ENCODE measurements at places on chromosomes 11 and 22.

DNA sequence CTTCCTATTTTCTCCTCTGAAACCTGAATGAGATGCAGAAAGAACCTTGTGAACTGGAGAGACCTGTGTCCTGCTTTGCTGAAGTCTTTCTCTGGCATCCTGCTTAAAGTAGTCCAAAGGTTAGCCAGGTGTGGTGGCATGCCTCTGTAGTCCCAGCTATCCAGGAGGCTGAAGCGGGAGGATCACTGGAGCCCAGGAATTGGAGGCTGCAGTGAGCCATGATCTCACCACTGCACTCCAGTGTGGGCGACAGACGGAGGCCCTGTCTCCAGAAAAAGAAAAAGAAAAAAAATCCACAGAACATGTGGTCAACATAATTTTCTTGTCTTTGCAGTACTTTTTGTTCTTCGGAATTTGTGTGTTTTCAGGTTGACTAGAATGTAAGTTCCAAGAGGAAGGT lies 2.3 kb upstream of the KREMEN1 start:
- DNase-seq: no peak

DNA sequence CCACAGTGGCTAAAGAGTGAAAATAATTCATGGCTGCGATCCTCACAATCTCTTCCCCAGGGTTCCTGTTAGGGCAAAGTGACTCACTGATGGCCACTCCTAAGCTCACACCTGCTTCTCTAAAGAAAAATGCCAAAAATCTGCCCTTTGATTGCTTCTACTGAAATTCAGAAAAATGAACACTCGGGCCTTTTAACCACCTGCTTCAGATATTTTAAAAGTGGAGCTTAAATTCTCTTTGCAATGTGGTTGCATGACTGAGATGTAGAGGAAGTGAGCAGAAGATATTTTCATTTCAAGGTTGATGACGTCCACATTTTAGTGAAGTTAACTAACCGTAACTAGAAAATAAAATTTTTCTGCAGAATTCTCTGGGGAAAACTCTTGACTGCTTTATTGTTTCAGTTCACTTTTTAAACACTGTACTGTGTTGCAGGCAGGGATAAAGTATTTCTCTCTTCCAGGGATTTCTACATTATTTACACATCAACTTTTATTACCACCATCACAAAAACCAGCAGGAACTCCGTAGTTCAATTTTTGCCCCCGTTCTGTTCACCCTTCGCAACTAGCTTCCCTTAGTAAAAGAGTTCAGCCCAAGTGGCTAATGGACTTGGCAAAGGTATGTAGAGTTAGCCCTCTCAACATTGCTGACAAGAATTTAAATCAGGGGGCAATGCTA lies 8.5 kb downstream of the RAB30 start:
- DNase-seq: no peak

DNA sequence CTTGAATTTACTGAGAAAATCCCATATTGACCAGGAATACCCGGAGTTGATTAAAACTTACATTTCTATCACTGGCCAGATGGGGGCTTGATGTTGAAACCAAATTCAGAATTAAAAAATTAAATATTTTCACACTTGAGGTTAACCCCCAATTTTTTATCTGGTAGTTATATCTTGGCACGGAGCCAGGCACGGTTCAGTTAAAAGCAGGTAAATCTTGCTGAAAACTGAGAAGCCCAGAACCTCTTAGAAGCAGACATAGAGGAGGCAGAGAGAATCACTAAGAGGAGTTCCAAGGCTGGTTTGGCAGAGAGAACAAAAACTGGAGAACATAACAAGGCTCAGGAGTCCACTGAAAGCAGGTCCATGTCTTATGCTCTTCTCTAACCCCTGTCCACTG lies 77.7 kb downstream of the USP35 start:
- no peak for DNase-seq

- DNase-seq: no peak
These were observed 79.1 kb downstream of the RDX start for GRCh38 chr11:110217223-110217877.

- DNase-seq: no peak
These were observed 1.1 kb downstream of the MOB2 start for GRCh38 chr11:1485504-1485885.

- no peak for DNase-seq
These were observed 136.4 kb downstream of the CCDC81 start for GRCh38 chr11:86511086-86511551.

DNA sequence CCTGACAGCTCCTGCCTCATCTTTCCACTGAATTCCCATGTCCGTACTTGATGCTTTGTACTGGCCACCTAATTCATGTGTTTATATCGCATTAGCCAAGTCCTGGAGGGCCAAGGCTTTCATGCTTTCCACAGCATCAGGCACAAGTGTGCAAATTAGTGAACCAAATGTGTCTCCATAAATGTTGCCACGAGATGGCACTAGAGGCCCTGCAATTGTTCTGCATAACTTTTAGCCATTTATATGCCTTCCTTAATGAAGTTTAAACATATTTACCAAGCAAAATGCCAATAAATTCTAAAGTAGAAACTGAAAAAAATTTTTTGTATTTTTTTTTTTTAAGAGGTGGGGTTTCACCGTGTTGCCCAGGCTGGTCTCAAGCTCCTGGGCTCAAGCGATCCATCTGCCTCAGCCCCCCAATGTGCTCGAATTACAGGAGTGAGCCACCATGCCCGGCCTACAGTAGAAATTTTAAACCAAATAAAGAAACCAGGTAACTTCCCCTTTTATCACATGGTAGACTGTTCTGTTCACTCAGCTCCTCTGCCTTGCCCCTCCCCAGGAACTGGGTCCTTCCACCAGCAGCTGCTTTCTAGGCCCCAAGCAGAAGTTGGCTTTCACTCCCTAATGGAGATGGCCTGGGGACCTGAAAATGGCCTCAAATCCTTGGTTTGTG lies 20.8 kb upstream of the IL18BP start:
- DNase-seq: no peak

DNA sequence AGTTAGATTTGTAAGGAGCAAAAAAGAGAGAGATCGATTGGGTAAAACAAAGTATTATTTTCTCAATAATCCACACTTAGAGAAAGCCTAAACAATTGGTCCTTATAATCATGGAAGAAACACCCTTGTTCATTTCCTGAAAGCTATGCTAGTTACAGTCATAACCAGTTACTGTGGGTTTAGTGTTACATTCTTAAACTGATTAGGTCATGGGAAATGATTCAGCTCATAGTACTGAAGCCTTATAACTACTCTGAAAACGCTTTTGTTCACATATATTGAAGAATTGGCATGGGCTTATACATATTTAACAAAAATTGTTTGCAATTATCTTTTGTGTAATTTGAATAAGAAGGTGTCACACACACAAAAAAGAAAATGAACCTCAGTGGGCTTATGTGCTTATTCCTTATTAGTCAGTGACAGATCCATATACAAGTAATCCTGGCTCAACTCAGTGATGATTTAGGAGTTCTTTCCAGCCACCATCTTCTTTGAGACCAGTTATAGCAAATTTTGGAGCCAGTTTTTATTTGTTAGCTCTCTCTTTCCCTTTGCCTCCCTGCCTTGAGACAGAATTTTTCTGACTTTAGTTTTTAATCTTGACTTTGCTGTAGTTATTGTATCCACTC lies 198.5 kb upstream of the CTSC start:
- DNase-seq: no peak

GRCh38 chr11:117456027-117456720 lies 128.5 kb downstream of the CEP164 start:
- no peak for DNase-seq

DNA sequence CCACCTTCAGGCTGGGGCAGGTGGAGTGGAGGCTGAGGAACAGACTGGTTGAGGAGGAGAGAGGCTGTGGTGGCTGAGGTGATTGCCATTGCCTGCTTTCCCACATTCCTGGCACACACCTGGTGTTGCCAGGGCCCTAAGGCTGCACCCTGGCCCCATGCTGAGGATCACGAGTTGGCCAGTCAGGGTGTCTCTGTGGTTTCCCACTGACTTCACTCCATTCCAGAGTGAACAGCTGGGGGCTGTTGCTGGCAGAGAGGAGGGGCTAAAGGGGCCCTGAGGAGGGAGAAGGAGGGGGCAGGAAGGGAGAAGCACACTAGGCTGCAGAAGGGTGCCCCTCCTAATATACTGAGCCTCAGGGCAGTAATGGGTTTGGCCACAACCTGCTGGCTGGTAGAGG lies 1.8 kb downstream of the TMEM86A start:
- DNase-seq: no peak

- DNase-seq: no peak
These were observed 11.2 kb upstream of the PPP2R1B start for GRCh38 chr11:111777094-111778046.

GRCh38 chr11:9250139-9250582 lies 15.0 kb downstream of the DENND5A start:
- DNase-seq: no peak

DNA sequence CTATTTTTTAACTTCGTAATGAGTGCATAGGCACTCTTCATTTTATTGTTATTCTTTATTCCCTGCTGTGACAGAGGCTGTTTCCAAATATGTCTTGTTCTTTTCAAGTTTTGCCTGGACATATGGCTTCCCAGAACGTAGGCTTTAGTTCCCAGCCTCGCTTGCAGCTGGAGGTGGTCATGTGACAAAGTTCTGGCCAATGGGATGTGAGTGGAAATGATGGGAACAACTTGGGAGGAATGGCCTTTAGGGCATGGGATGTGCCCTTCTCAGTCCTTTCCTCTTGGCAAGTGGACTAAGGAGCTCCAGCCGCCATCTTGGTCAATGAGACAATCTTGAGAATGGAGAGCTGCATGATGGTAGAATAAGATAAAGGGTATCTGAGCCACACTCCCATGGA lies 70.8 kb upstream of the EIF3D start:
- DNase-seq: no peak

DNA sequence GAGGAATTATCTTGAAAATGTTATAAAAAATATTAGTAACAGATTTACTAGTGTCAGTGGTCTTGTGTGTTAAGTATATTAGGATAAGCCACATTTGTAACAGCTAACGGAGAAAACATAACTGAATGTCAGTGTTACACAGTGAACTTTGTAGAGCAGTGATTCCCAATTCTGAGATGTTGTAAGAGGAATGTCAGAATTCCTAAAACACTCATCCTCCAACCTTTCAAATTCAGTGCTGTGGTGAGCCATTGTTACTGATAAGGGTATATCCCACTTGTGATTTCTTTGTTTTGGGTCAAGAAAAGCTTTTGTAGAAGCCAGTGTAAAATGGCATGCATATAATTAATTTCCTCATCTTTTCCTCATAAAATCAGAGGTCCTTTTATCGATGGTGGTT lies 61.9 kb downstream of the ARHGEF12 start:
- DNase-seq: no peak

- DNase-seq: no peak
These were observed 4.6 kb downstream of the TMEM9B start for GRCh38 chr11:8959546-8960166.

GRCh38 chr11:67420147-67420645 lies 4.7 kb downstream of the CARNS1 start:
- DNase-seq: no peak

DNA sequence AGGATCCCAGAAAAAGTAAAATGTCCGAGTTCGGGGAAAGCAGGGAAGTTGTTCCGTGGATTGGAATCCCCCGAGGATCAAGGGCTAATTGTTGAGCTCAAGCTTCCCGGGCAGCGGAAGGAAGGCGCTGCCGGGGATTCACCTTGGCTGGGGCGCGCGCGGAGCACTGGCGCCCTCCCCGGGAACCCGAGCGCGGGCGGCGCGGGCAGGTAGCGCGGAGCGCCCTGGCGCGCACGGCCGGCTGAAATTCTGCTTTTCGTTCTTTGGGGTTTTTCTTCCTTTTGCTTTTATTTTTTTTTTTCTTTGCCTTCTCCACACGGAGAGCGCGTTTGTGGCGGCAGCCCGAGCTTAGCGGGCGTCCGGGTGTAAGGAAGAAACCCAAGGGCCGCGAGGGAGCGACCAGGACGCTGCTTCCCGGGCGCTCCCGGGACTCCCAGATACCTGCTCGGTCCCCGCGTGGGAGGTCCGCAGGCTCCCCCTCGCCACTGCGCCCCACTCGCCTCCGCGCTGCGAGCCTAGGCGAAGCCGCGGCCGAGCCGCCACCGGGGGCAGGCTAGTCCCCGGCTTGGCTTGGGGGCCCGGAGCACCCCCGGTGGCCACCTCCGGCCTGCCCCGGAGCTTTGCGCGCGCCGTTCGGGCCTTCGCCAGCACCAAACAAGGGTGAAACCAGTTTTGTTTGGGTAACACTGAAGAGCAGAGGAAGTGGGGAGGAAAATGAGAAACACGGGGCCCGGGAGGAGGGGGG lies 4.8 kb upstream of the IGF2 start:
- DNase-seq: no peak

DNA sequence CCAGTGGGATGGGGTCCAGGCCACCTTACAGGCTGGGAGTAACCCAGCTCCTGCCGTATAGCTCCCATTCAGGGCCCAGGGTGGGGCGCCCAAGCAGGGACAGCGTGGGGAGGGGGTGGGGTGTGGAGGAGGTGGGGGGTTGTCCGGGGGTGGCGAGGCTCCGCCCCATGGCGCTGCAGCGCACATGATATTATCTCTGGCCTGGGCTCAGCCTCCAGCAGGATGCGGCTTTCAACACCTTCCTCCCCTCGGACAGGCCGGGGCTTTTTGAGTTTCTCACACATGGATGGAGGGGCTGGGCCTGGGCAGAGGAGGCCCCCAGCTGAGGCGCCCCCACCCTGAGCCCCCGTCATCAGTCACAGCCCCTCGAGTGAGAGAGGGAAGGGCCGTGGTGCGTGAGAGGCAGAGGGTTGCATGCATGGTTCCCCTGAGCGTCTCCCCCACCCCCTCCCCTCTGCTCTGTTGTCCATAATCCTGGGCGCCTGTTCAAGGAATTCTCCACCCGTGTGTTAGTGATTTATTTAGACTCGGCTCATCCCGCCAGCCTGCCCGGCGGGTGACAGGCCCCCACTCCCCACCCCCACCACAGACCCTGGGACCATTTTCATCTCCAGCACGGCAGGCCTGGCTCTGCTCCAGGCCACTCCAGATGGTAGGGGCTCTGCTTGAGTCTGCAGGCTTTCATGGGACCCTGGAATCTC lies 44.9 kb downstream of the WNT11 start:
- no peak for DNase-seq

DNA sequence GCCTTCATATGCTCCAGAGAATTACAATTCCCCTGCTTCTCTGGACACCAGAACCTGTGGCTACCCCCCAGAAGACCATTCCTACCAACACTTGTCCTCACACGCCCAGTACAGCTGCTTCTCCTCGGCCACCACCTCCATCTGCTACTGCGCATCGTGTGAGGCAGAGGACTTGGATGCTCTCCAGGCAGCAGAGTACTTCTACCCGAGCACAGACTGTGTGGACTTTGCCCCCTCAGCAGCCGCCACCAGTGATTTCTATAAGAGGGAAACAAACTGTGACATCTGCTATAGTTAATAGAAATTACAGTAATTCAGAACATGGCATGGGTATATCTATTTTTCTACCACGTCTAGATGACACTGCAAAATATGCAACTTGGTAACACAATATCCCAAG lies 9.8 kb downstream of the POU2AF3 start:
- DNase-seq: no peak

- no peak for DNase-seq
These were observed 377.1 kb downstream of the DCDC1 start for GRCh38 chr11:30992513-30992849.

Measured in central memory CD8-positive, alpha-beta T cell (primary cell).